GM12878 (cell line): ENCODE measurements at places on chromosomes 12 and 14.

DNA sequence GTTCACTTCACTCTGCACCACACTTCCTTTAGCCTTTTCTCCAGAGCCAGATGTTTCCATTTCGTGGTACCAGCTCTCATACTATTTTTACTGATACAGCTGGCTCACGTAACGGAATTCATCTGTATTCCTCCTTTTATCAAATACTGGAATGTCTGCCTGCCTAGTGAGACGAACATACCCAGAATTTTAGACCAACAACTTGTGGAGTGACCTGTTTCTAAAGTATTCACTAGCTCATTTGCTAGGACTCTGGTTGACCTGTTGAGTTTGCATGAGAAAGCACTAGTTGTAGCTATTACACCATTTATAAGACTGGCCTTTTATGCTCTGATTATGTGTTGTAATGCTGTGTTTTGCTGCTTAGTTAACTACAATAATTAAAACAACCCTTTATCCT, 22.6 kb downstream of the KCNA5 start:
- DNase-seq, result no peak

DNA sequence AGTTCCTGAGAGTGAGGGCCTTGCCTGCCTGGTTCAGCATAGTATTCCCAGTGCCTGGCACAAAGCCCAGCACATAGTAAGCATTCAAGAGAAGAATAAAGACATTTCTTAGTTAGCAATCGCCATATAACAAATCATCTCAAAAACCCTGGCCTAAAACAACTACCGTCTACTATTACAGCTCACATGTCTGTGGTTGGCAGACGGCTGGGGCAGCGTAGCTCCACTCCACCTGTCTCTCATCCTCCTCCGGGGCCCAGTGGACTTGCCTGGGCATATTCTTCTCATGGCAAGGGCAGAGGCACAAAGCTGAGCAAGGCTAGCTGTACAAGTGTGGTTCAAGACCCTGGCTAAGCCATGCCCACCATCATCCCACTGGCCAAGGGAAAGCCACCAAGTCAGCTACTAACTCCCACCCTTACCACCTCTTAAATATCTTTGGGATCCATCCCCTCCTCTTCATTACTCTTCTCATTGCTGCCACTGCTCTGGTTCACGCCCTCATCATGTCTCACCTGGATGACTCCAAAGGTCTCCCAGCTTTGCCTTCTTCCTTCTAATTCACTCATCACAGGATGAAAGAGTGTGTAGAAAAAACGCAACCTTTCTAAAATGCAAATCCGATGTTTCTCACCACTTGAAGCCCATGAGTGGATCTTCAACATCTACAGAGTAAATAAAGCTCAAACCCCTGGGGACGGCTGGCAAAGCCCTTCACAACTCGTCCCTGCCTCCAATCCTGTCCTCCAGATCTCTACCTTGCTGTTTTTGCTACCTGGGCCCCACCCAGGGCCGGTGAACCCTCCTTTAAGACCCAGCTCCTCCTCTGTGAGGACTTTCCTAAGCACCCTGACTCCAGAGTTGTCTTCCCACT, 10.4 kb downstream of the TMEM229B start:
- DNase-seq, result no peak

DNA sequence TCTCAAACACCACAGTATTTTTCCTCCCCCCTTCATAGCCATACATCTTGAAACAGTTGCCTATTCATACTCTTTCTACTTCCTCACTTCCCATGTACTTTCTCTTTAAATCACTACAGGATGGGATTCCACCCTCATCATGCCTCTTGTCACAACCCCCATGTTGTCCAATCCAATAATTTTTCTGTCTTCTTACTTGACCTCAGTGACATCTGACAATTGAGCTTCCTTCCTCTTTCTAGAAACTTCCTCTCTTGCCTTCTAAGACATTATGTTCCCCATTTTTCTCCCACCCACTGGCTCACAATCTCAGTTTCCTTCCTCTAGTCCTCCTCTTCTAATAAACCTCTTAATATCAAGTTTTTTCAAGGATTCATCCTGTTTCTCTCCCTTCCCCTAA, 5.3 kb downstream of the C2CD5 start:
- DNase-seq, result no peak

GRCh38 chr14:102958461-102958860, 36.0 kb downstream of the AMN start:
- no peak for DNase-seq

GRCh38 chr12:96658075-96658474, 168.7 kb downstream of the CFAP54 start:
- no peak for DNase-seq
